Cardiac muscle cell (in vitro differentiated cells and primary cell): ENCODE measurements at places on chromosomes 6 and 20. TPM values are rescaled to one million over a fixed set of nuclear protein-coding genes. Genes with fewer than 3 reads are reported as not detected.

Gene MACROD2
- 6.1 and 14.4 TPM in 2 replicates for total RNA-seq

- no peak for DNase-seq
These were observed 130.4 kb upstream of the QKI start for GRCh38 chr6:163284151-163284550.

GRCh38 chr20:61442075-61442670 lies 190.1 kb downstream of the CDH4 start:
- no peak for DNase-seq

DNA sequence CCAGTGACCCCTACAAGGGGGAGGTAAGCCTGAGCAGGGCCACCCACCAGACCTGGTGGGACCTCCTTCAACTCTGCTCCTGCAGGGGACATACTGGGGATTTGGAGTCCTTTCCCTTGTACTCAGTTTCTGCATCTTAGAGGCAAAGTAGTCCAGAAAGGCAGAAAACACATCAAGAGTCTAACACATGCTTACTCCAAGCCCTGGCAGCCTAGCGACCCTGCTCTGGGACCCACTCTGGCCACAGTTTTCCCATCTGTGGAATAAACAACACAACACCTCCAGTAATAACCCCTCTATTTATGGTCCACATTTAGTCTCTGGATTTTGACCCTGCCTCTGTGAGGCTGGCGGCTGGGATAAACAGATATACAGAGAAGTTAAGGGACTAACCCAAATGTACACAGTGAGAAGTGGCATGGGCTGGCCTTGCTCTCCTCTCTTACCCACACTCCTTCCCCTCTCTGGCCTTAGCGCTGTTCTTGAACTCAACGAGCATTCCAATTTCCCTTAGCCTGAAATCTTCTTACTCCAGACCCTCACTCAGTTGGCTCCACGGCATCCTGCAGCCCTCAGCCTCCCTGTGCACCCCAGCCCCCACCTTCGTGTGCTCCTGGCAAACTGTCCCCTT lies 16.1 kb upstream of the TLDC2 start:
- no peak for DNase-seq

DNA sequence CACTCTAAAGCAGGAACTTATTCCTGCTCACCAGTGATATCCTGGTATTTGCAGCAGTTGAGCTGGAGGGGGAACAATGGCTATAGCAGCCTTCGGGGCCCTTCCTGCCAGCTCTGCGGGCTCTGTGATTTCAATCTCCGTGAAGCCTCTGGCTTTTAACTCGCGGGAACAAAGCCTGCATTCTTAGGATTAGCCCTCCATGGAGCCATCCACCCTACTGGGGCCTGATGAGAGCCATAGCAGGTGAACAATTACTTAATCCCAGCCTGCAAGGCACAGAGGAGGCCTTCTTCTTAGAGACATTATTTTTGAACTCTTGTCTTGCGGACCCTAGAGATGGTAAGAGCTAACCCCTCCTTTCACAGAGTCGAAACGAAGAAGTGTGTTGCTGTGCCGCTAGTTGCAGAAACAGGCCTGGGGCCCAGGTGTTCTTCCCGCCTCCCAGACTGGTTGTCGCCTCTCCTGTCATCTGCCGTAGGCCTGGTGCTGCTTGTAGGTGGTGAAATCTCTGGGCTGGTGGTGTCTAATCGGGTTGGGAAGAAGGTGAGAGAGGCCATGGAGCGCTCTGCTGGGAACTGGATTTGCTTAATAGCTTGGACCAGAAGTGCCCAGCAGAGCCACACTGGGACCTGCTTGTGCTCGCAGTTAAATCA lies 9.7 kb downstream of the GHRH start:
- no peak for DNase-seq

- no peak for DNase-seq
These were observed 12.2 kb upstream of the C2 start for GRCh38 chr6:31915351-31915750.

- DNase-seq: no peak
These were observed 16.1 kb upstream of the ROS1 start for GRCh38 chr6:117441824-117442264.

Gene CEP162
- 4.3 and 6.2 TPM in 2 replicates for total RNA-seq

- DNase-seq: peak; percentile 82
These were observed 8.7 kb downstream of the LAMA4 start for GRCh38 chr6:112245511-112246203.

Gene SASH1
- total RNA-seq: 9.4 and 17.1 TPM in 2 replicates

DNA sequence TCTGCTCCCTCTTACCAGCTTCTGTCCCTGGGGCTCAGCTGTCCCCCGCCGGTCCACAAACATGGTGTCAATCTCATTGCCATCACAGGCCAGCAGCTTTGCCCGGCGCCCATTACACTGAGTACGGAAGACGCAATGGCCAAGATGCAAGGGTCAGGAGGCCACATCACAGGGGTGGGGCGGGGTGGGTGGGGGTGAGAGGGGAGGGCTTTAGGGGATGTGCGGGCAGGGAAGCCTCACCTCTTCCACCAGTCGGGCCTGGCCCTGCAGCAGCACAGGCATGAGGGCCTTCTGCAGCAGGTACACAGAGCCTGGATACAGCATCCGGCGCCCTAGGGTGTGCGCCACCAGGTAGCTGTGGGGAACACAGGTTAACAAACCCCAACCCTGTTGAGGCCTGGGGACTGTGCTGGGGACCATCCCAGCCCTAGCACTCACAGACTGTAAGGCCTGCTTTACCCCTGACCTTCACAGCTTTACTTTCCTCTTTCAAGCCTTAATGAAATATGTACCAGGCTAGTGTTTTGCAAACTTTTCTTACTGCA lies 10.8 kb upstream of the LY6G5C start:
- DNase-seq: no peak

DNA sequence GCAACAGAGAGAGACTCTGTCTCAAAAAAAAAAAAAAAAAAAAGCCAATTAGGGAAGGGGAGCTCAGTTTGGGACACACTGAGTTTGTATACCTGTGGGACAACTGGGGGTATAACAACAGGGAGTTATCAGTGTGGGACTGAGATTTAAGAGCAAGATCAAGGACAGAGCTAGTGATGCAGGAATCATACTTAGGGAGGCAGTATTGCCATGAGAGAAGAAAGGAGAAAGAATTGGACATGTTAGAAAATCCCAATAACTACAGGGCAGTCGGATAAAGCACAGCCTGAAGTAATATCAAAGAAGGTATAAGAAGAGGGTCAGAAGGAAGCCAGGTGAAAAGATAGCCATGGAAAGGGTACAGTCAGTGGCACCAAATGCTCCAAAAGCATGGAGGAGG lies 121.2 kb downstream of the PTPRT start:
- DNase-seq: no peak

DNA sequence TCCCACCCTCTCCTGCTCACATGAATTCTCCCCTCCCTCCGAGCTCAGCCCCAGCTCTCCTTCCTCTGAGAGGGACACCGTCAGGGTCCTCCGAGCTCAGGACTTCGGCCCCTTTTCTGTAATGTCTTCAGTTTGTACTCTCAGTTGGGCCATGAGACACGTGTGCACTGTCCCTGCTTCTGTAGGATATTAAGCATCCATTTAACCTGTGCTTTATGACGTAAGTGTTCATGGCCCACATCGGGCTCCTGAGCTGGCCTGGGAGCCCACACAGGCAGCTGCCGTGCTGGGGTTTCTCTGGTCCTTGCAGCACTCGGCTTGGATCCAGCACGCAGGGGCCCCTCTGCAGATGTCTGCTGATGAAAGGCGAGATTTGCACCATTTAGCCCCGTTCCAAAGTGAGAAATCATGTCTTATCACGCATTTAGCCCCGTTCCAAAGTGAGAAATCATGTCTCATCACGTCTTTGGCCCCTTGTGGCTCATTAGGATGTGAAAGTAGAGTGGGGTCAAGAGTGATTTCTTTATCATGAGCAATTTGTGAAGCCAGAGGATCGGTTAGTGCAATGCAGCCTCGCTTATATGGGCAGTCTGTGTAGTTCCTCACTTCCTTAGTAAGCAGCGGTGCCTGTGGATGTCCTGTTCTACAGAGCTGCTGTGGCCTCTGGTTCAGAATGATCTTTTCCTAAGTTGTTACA lies 25.3 kb downstream of the DUSP22 start:
- DNase-seq: no peak

- no peak for DNase-seq
These were observed 13.5 kb downstream of the TSHZ2 start for GRCh38 chr20:52985687-52986086.

Gene THBS2
- total RNA-seq: 0.06 and 0.07 TPM in 2 replicates

- DNase-seq: no peak
These were observed 110.4 kb upstream of the IYD start for GRCh38 chr6:150258381-150258780.

Gene HEY2
- 38.1 and 73.8 TPM in 2 replicates for total RNA-seq

DNA sequence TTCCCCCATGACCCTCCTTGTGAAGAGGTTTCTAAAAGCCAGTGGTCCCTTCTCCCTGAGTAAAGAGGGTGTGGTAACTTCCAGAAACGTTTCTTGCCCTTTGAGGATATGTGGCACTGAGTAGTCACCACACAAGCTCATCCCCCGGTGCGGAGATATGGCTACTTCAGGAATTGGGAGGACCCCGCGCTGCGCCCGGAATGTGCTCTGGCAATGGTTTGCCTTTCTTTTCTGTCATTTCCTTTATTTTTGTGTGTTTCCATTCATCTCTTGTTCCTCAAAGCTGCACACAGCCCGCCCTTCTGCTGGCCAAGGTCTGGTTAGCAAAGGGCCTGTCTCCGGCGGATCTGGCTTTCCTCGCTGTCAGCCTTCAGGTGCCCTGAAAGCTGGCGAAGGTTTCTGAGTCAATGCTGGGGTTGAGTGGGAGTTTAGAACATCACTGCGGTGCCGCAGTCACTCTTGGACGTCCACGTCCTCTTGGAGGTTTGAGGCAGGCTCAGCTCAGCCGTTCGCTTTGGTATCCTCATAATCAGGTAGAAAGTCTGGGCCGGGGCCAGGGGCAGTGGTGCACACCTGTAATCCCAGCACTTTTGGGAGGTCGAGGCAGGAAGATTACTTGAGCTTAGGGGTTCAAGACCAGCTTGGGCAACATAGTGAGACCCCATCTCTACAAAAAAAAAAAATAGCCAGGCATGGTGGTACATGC lies 67.2 kb downstream of the TCP11 start:
- no peak for DNase-seq

DNA sequence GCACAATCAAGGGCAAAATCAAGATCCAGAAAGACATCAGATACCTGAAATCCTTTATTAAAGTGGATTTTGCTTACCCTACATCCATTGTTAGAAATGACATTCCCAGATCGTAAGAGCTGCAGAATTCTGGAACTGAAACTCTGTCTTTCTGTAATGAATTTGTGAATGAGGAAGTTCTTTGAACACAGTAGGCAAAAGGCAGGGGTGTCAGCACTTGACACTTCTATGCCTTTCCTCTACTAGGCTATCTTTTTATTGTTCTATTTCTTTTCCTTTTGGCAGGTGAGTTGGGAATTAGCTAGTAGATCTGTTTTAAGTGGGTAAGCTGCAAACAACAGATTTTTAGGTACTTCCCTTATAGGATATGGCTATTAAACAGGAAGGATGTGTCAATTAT lies 126.3 kb downstream of the CARMIL1 start:
- no peak for DNase-seq

- DNase-seq: no peak
These were observed 284.5 kb downstream of the UST start for GRCh38 chr6:149031201-149031858.

DNA sequence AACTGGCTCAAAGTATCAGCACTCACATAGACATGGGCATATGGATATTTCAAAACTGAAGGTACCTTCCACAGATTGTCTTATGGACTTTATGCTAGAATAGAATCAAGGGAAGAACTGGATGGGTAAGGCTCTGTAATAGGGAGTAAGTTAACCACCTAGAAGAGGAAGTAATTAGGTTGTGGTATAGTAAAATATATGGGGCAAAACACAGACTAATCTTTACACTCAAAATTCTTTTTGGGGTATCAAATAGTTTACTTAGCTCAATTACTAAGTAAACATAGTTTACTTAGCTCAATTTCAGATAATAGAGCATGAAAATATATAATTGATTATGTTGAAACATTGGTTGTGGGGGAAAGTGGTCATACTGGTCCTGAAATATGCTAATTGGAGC lies 94.2 kb upstream of the ATXN1 start:
- no peak for DNase-seq

- no peak for DNase-seq
These were observed 116.0 kb downstream of the GRIK2 start for GRCh38 chr6:101509536-101509935.

DNA sequence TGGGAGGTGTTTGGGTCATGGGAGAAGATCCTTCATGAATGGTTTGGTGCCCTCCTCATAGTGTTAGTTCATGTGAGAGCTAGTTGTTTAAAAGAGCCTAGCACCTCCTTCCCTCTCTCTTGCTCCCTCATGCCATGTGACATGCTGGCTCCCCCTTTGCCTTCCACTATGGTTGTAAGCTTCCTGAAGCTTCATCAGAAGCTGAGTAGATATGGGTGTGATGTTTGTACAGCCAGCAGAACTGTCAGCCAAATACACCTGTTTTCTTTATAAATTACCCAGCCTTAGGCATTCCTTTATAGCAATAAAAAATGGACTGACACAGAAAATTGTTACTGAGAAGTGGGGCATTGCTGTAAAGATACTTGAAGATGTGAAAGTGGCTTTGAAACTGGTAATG lies 731.1 kb upstream of the FLRT3 start:
- DNase-seq: no peak

- DNase-seq: no peak
These were observed 10.4 kb downstream of the MRPL14 start for GRCh38 chr6:44116641-44117382.

DNA sequence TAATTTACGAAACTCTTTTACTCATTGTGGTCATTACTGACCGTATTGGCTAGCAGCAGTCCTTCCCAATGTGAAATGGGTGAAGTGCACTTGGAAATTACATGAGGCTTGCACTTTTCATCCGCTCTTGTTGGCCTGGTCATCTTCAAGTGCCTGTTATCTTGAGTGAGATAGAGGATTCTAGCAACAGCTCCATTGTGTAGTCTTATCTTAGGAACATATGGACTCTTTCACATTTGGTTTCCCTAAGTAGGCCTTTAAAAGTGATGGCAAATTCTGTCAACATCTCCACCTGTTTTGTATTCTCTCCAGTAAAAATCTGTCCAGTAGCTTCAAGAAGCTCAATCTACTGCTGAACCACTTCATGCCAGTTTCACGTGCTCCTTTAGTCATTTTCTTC lies 114.8 kb upstream of the MARCKS start:
- DNase-seq: peak; percentile 49

Gene CCDC170
- total RNA-seq: 0.03 and 0.14 TPM in 2 replicates

- DNase-seq: no peak
These were observed 266.4 kb upstream of the BMP2 start for GRCh38 chr20:6501061-6501460.

DNA sequence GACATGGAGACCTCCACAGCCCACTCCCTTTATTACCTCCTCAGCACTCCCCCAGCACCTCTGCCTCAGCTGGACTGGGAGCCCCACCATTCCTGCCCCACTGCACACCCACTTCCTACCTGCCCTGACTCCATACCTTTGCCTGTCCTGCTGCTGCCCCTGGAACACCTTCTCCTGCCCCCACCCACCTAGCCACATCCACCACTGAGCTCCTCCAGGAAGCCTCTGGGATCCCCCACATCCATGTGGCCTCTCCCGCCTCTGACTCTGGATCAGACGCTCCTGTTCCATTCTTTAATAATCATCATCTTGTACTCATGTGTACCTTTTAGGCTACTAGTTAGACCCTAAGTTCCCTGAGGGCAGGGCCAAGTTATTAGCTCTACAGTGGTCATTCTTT lies 2.2 kb upstream of the SDCBP2 start:
- DNase-seq: no peak

GRCh38 chr6:136069119-136069518 lies 181.0 kb downstream of the MTFR2 start:
- no peak for DNase-seq
